Prostate gland (tissue), 2 donors: ENCODE measurements at places on chromosomes 6 and 20. TPM values are rescaled to one million over a fixed set of nuclear protein-coding genes. Genes with fewer than 3 reads are reported as not detected.

Gene MAPK13
- 53.5 TPM for total RNA-seq

Gene TBC1D7
- total RNA-seq, result 27.9 TPM

Gene TBC1D32
- total RNA-seq, result 10.7 TPM

DNA sequence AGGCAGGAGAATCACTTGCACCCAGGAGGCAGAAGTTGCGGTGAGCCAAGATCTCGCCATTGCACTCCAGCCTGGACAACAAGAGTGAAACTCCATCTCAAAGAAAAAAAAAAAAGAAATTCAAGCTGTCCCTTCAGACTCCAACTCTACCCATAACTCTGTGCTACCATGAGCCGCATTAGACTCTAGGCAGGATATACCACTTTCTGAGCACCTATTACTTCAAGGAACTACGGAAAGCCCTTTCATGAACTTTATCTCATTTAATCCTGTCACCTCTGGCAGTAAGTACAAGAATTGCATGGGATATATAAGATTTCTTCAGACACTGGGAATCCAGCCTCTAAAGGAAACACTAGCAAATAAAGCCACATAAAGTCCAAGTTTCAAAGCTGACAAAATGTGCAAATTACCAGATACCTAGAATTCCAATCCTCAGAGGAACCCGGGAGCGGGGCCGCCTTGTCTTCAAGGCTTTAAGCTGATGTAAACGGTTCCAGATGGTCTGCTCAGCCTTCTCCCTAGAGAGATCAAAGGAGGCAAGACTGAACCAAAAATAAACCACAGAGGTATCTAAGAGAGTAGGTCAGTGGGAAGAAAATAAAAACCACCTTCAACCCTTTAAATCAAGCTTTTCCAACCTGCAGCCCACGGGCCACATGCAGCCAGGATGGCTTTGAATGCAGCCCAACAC lies 9.4 kb downstream of the CDK5RAP1 start:
- no peak for DNase-seq

- peak; percentile 94 for DNase-seq
These were observed 144.7 kb upstream of the ZNF217 start for GRCh38 chr20:53738039-53738944.

- no peak for DNase-seq
These were observed 106.7 kb downstream of the SLX4IP start for GRCh38 chr20:10541668-10542411.

- DNase-seq, result peak; percentile 83
These were observed 79.2 kb downstream of the GCLC start for GRCh38 chr6:53465732-53466131.

DNA sequence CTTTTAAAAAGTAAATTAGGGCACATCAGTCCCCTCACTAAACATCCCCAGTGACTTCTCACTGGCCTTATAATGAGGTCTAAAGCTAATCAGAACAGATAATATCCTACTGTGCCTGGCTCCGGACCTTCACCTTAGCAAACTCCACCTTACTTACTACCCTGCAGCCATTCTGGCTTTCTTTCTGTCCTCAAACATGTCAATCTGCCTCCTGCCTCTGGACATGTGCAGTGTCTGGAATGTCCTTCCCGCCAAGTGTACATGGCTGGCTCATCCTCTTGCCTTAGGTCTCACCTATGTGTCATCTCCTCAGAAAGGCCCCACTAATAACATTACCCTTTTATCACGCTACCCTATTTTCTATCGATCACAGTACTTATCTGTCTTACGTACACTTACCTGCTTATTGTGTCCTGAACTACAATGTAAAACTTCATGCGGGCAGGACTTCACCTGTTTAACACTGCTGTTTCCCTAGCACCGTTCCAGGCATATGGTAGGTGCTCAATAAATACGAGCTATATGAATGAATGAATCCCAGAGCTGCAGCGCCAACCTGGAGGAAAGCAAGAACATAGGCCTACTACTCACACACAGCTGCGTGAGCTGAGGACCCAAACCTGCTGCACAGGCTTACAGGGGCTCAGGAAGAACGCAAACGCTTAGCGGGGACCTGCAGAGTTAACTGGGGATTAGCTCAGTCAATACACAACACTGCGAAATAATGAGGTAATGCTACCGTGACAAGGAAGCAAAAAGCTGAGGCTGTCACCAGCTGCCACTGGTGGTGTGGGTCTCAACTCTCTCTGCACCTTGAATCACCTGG lies 991 bp downstream of the UQCC2 start:
- DNase-seq, result no peak

DNA sequence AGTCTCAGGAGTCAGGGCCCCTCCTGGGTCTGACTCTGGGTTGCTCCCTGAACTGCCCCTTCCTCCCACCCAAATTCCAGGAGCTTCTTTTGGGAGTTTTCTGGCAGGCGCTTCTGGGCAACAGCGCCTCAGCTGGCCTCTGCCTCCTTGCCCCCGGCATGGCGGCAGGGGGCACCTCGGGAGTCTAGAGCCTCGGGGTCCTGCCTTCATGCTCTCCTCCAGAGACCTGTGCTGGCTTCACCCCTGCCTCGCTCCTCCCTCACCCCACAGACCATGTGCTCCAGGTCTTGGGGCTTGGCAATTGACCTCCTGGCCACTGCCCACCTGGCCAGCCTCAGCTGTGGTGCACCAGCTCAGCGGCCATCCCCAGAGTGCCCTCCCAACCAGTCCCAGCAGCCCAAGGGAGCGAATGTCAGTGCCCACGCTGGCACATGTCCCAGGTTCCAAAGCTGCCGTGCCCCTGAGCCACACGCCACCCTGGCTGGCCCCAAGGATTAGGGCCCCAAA lies 43.4 kb downstream of the SRC start:
- no peak for DNase-seq
